ENCODE measurements at places on chromosomes 3 and 15. TPM values are rescaled to one million over a fixed set of nuclear protein-coding genes. Genes with fewer than 3 reads are reported as not detected.

- DNase-seq = no peak
Measured at GRCh38 chr15:48579945-48580671, 65.4 kb downstream of the FBN1 start.

DNA sequence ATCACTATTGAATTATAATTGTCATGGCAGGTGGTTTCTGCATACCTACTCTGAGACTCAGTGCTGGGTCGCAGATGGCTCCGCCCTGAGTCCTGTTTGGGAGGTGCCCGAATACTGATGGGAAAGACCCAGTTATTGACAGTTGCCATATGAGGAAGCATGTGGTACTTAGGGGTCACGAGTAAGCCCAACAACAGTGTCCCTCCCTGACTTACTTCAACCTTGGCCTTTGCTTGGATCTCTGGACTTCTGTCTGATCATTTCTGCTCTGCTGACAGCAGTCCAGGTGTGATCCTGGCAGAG lies 16.8 kb downstream of the MRAS start:
- no peak for DNase-seq

GRCh38 chr3:9020426-9020825 lies 57.2 kb upstream of the RAD18 start:
- DNase-seq = no peak

- no peak for DNase-seq
Measured at GRCh38 chr15:91952216-91952615, 98.7 kb downstream of the SLCO3A1 start.

GRCh38 chr3:107884719-107885460 lies 205.9 kb downstream of the CD47 start:
- no peak for DNase-seq

Gene RNU5B-1
- total RNA-seq = not detected

GRCh38 chr3:74426571-74426970 lies 187.9 kb downstream of the CNTN3 start:
- no peak for DNase-seq

GRCh38 chr3:175288621-175289020 lies 429.5 kb downstream of the NAALADL2 start:
- no peak for DNase-seq

Gene RETNLB
- total RNA-seq = not detected

- peak; percentile 19 for DNase-seq
Measured at GRCh38 chr15:31974855-31975829, 55.2 kb upstream of the CHRNA7 start.

- no peak for DNase-seq
Measured at GRCh38 chr15:77581896-77582569, 50.7 kb downstream of the LINGO1 start.

DNA sequence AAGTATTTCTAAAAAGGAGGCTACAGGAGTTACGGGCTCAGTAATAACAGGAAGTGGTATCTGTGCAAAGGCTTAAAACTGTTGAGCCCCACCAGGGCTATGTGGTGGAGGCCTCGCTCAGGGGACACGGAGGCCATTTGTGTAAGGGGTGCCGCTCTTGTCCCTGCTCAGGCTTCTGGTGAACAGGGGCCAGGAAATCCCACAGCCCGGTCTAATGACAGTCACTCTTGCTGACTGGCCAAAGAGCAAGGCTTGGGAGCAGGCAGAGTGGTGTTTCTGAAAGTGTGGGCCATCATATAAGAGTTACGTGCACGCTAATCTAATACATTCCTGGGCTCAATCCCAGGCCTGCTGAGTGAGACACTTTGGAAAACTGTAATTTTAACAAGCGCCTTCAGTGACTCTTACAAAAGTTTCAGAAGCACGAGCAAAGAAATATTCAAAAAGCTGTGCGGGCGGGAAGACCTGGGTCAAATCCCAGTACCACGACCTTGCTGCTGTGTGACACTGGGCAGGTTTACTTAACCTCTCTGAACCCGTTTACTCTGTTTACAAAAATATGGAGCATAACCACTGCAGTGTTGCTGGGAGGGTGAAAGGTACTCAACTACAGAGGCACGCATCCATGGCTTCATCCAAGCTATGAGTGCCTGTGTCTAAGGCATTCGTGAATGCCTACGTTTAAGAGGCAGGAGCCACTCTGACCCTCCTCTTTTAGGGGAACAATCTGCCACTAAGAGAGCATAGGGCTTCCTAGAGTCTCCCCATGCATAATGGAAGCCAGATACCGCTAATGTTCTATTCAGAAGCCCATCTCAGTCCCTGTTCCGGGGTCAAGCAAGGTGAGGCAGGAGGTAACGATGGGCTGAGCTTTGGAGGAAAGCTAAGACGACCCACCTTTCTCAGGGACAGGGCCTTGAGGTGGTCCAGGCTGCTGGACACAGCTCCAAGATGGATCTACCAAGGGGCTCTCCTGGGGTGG lies 2.0 kb downstream of the ATP10A start:
- DNase-seq = no peak

- DNase-seq = no peak
Measured at GRCh38 chr3:136954251-136954650, 3.5 kb upstream of the IL20RB start.

- no peak for DNase-seq
Measured at GRCh38 chr3:60363817-60364216, 887.4 kb downstream of the FHIT start.

DNA sequence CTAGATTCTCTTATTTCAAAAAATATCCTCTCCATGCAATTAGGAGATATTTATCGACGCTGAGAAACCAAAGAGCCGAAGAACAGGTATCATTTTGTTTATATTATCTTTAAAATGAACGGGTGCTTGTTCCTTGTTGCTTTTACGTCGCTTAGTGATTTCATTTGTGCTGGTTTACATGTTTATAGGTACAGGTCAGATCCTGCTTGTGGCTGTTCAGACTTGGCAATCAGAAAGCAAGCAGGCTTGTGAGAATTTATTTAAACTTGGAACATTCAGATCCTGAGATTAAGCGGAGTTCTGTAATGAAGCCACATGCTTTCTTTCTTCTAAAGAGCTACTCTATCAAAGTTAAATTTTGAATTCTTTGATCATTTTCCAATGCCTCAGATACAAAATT lies 43.0 kb upstream of the ATP2C1 start:
- no peak for DNase-seq

GRCh38 chr15:57309856-57310760 lies 66.2 kb upstream of the CGNL1 start:
- no peak for DNase-seq

DNA sequence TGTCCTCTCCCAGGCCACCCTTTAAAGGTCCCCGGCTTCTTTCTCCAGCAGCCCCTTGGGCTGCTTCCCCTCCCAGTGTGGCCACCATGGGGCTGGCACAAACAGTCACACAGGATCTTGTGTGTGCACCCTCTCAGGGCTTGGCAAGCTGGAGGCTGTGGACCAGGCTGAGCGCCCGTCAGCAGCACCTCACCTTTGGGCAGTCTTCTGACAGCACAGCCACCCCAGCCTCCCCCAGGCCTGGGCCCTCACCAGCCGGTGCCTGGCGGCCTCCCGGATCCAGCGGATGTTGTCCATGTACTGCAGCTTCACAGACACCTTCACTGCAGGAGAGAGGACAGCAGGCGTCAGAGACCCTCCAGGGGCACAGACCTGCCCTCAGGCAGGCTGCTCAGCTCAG lies 20.1 kb upstream of the ZXDC start:
- DNase-seq = no peak

DNA sequence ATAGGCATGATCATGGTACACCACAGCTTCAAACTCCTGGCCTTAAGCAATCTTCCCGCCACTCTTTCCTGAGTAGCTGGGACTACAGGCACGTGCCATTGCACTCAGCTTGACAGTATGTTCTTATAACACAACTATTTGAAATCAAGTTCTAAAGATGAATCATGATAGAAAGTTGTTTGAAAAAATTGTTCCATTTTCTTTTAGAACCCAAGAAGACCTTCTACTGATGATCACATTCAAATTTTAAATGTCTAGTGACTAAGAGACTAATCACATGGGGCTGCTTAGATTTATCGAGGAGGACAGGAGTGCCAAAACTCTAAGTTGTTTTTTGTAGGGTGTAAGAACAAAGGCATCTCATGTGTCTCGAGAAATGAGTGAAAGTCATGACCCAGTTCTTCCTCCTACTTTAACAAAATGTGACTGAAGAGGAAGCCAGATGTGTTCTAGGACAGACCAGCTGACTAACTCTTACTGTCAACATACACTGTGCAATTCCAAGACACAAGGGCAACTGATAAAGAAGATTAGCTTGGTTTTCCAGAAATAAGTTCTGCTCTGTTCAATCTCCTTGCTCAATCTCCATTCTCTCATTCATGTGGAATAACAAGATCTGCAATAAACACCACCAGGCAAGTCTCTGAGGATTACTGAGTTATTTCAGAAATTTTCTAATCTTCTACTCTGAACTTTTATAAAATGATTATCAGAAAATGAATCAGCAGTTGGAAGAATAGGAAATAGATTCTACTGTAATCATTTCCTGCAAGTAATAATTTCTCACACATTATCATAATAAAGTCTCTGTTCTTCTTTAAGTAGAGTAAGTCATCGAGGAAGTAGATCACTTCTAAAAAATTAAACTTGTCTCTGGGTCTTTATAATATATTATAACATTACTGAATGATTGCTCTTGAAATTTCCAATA lies 122.6 kb upstream of the CCNL1 start:
- peak; percentile 95 for DNase-seq

- no peak for DNase-seq
Measured at GRCh38 chr3:171835116-171835515, 8.0 kb upstream of the TMEM212 start.

DNA sequence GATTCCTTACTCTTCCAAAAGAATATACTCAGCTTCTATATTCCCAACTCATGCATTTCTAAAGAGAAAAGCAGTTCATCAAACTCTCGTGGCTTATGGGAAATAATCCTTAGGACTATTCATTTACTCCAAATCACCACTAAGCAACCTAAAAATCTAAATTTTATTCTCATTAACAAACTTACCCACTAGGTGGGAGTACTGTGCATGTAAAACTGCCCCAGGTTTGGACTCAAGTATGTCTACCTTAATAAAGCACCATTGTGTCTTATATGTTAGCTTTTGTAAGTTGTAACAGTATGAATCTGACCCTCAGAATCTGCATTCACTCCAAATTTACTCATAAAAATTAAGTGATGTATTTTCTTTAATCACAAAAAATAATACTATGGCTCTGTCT lies 25.3 kb downstream of the RAD18 start:
- peak; percentile 57 for DNase-seq

GRCh38 chr3:71846185-71846584 lies 61.2 kb upstream of the PROK2 start:
- DNase-seq = no peak

- no peak for DNase-seq
Measured at GRCh38 chr3:127816783-127817405, 5.4 kb downstream of the MGLL start.

Gene RCCD1
- total RNA-seq = 3.3 TPM

- no peak for DNase-seq
Measured at GRCh38 chr3:23459889-23460546, 256.9 kb downstream of the UBE2E2 start.

- no peak for DNase-seq
Measured at GRCh38 chr3:69879051-69879450, 120.5 kb upstream of the SAMMSON start.

GRCh38 chr3:44961888-44962287 lies 14.1 kb downstream of the ZDHHC3 start:
- DNase-seq = no peak

DNA sequence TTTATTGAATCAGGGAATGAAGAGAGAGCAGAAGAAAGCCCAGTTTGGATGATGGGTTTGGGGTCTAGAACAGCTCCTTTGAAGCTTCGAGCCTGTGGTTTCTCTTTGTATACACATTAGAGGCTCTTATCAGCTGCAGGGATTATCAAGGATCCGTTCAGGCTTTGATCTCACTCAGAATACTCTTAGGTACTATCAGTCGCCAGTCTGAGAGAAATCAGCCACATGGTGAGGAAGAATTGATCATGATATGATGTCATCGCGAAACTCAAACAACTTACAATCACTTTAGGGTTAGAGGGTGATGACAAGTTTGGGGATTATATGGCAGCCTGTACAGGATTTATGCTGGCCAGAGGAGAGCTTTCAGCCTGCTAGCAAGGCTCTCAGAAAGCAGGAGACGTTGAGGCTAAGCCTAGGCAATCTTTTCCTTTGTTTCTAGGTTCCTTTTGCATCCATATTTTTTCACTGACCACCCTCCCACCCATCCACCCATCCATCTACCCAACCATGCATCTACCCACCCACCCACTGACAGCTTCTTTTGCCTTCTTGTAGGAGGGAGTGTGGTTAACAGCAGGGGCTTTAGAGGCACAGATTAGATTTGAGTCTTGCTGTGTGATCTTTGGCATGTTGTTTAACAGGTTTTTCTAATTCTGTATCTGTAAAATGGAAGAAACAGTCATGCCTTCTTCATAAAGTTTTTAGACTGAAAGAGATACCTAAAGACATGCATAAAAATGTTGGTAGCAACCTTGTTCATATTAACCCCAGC lies 330.4 kb upstream of the LRRFIP2 start:
- DNase-seq = no peak

DNA sequence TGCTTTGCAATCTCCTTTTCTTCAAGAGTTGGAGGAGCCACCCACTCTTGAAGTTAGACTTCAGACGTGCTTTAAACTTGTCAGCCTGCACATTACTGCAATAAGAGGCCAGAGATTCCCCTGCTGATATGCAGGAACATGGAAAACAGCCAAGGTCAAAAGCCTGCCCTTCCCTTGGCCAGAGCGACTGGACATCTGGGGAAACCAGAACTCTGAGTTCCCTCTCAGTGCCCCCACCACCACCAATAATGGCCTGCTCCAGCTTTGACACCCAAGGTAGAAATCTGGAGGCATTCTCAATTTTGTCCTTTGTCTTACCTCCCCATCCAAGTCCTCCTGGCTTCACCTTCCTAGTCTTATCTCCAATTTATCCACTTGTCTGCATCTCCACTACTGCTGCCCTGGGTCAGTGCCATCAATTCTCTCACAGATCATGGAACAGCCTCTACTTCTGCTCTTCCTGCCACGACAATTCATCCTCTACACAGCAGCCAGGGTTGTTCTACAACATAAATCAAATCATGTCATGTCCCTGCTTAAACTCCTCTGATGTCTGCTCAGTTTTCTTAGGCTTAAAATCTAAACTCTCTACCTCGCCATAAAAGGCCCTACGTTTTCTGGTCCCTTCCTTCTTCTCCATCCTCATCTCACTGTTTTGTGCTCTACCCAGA lies 191.6 kb upstream of the WNT5A start:
- no peak for DNase-seq

Gene CCDC33
- total RNA-seq = not detected

DNA sequence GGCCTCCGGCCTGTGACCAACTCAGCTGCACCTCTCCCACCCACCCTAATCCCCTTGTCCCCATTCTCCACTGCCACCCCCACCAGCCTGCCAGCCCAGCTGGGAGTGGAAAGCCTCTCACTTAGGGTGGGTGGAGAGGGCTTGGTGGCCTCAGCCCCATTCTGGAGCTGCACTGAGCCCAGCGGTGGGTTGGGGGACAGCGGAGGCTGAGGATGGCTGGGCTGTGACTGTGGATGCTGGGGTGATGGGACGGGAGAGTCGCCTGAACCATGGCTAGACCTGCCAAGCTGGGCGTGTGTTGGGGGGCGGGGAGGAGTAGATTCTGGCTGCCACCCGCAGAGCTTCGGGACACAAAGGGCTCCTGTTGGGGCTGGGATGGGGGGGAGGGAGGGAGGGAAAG lies 1.8 kb downstream of the CLCN2 start:
- no peak for DNase-seq

- no peak for DNase-seq
Measured at GRCh38 chr3:71247221-71247957, 336.1 kb downstream of the FOXP1 start.

GRCh38 chr3:190807719-190808375 lies 54.6 kb downstream of the GMNC start:
- DNase-seq = peak; percentile 48

GRCh38 chr3:184261854-184262763 lies 756 bp upstream of the CAMK2N2 start:
- no peak for DNase-seq

Data from lung microvascular endothelial cell (primary cell).